ENCODE measurements at places on chromosomes 6 and 20. TPM values are rescaled to one million over a fixed set of nuclear protein-coding genes. Genes with fewer than 3 reads are reported as not detected.

GRCh38 chr6:92125681-92126080, 1293.7 kb downstream of the EPHA7 start:
- DNase-seq, result no peak

- DNase-seq, result no peak
Observed at GRCh38 chr6:51292659-51293058, 474.0 kb downstream of the TFAP2B start.

DNA sequence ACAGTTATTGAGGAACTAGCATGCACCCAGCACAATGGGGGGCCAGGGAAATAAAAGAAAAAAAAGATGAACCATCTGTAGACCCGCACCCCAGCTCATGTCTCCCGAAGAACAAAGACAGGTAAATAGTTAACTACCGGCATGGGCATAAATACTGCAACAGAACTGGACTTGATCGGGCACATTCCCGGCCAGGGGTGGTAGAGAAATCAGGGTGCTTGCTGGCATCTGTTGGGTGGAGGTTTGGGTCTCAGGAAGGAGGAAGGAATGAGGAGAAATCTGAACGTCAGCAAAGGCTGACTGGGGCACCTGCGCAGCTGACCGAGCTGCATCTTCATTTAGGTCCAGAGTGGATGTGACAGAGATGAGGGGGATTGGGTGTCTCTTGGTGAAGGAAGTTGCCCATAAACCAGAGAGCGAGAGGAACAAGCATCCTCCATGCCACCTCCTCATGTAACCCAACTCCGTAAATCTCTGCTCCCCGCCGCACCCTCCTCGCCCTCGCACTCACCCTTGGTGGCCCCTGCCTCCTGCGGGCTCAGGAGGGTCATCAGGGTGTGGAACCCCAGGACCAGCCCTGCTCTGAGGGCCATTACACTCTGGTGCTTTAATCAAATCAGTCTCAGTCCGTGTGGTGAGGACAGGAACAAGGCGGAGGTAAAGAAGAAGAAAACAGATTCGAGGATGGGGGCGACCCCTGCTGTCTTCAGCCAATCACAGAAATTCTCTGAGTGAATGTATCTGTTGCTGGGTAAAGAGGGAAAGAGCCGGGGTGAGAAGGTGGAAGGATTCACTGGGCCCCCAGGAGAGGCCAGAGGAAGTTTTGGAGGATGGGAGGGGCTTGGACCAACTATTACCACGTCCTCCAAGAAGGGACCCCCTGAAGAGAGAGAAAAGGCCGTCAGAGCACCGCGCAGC, at the start of gene HLA-DOA:
HLA-DOA (minus strand) TSS at position 648 of the 918 bp plus-strand sequence.
- no peak for DNase-seq

DNA sequence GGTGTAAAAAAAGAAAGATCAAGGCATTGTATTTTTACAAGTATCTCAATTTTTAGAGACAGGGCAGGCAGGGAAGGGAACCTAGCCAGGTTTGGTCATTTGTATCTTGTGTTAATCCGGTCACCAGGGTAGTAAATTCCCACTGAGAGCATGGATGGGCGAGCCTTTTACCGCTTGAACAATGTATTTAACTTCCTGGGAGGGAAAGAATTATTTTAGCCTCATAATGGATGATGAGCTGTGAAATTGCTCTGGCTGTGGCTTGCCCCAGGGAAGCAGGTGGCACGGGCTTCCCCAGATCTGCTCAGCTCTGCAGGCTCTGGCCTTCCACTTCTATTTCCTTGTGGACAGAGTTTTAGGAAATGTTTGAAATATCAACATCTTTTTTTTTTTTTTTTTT, 72.9 kb downstream of the TOX2 start:
- no peak for DNase-seq

GRCh38 chr6:50663806-50664205, 49.5 kb upstream of the TFAP2D start:
- DNase-seq, result no peak

DNA sequence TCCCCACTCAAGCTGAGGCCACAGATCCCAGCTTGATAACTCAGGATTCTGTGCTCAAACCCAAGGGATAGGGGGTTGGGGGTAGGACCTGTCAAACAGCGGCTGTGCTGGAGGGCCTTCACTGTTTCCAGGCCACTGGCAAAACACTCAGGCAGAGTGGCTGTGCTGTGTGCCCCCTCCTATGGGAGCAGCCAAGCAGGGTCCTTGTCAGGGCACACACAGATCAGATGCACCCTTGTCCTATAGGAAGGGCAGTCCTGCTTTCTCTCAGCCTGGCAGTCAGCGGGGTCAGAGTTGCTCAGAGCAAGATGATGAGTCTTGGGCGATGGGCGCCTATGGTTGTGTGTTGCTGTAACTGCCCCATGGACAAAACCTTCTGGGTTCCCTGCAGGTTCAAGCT, 554.8 kb downstream of the TBC1D32 start:
- no peak for DNase-seq

DNA sequence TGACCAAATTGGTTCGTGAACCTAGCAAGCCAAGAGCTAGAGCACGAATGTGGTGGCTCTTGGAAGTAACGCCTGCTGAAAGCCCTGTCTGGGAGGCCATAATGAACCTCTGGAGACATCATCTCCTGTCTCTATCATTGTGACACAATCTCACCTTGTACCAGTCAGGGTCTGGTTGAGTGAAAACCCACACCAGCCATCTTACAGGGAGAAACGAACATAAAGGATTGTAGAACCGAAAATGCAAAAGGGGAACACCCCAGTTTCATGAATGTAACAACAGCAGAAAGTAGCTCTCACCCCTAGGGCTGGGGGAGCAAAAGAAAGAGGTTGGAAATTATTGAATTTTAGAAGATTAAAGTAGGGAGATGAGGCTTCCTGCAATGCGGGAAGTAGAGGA, 50.9 kb upstream of the TAB2 start:
- no peak for DNase-seq

Gene ZNF165
- total RNA-seq, result 0.47 TPM

Gene TREML2
- not detected for total RNA-seq
